ENCODE measurements at places on chromosomes 1 and 21.

DNA sequence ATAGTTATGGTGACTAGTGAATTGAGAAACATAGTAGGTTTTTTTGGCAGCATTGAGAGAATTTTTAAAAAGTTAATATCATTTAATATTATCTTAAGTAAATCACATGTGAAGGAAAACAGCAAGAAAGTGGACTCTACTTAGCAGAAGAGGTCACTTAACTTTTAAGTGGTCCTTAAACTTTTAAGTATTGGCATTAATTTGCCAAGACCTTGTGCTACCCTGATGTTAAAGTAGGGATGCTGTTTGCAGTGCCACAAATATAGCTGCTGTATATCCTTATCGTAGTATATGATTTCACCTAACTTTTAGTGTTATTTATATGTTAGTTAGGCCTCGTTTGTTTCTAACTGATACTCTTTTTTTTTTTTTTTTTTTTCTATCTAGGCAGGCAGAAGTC lies 40.2 kb downstream of the SMG7 start:
- DNase-seq, result no peak

GRCh38 chr1:44743211-44743610 lies 3.6 kb downstream of the KIF2C start:
- DNase-seq, result no peak

GRCh38 chr1:12532405-12533315 lies 85.3 kb downstream of the DHRS3 start:
- no peak for DNase-seq

DNA sequence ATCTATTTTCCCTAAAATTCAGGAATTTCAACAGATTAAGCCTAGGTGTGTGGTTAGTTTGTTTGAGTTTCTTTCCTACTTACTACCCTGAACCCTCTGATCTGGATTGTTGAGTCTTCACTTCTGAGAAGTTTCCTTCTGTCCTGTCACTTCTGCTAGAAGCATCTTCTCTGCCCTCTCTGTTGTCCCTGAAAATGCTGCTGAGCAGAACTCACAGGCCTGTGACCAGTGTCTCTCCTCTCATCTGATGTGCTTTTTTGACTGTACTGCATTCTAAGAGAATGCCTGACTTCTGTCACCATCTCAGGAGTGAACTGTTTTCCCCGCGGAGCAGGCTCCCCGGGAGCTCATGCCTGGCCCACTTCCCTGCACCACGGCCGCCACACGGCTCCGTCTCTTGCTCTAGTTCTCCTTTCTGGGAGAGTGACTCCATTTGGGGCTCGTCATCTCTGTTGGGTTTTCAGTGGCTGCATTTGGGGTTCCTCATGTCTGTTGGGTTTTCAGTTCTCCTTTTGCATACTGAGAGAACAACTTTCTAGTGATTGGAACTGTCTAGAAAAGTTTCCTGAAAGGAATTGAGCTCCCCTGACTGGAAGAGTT lies 77.9 kb downstream of the POFUT2 start:
- no peak for DNase-seq

GRCh38 chr1:33439662-33440061 lies 8.8 kb upstream of the PHC2 start:
- DNase-seq, result no peak

GRCh38 chr1:222306011-222306410 lies 241.9 kb downstream of the HHIPL2 start:
- DNase-seq, result no peak

DNA sequence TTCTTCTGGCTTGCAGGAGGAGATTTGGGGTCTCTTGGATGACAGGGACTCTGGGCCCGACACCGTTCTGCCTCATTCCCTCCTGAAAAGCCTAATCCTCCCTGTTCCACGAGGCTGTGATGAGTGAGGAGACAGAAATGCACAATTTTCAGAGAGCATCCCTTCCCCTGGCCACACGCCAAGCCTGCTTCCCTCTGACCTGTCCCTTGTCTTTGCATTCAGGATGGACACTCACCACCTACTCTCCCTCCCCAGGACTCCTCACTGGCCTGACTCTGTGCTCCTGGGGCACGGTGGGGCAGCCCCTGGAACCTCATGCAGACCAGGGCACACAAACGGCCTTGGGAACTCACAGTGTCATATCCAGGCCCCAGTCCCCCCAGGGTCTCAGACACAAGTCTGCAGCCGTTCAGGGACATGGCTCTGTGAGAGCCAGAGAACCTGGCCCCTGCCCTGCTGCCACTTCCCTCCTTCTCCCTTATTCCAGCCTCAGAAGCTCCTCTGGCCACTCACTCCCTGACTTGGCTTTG lies 3.5 kb upstream of the PRAMEF12 start:
- no peak for DNase-seq

- no peak for DNase-seq
Measured at GRCh38 chr1:97508653-97509218, 412.1 kb downstream of the DPYD start.

DNA sequence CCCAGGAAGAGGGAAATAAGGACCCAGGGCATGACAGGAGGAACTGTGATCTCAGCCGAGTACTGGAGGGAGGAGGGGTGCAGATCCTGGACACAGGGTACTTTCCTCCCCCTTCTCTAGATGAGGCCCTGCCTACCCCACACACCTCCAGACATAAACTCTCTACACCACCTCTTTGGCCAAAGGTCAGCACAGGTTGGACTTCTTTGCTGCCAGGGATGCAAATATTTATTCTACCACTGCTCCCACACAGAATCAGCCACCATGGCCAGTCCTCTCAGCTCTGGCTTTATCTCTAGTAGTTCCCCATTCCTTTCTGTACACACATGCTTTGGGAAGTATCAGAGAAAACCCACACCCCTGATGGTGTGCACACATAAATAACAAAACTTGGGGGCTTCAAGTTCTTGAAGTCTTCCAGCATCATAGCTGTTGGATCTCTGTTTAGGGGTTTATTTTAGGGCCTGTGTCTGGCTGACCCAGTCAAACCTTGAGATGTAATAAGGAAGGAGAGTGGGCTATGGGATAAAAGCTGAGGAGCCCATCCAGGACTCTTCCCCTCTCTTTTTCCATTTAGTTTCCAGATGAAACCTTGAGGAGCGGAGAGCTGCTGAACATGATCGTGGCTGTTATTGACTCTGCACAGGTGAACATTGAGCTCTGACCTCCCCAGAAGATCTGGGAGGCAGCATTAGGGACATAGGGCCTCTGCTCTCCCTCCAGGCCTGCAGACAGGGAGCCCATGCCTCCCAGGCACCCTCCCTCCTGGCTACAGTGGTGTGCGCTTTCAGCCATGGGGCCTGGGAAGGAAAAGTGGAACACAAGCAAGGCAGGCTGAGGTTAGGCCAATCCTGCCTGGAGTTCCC lies 6.7 kb upstream of the SLC27A3 start:
- no peak for DNase-seq

- DNase-seq, result no peak
Measured at GRCh38 chr21:17491716-17492414, 21.0 kb upstream of the CXADR start.

GRCh38 chr1:44147582-44147981 lies 6.2 kb upstream of the KLF18 start:
- no peak for DNase-seq

- no peak for DNase-seq
Measured at GRCh38 chr1:229941831-229942230, 125.2 kb upstream of the GALNT2 start.

DNA sequence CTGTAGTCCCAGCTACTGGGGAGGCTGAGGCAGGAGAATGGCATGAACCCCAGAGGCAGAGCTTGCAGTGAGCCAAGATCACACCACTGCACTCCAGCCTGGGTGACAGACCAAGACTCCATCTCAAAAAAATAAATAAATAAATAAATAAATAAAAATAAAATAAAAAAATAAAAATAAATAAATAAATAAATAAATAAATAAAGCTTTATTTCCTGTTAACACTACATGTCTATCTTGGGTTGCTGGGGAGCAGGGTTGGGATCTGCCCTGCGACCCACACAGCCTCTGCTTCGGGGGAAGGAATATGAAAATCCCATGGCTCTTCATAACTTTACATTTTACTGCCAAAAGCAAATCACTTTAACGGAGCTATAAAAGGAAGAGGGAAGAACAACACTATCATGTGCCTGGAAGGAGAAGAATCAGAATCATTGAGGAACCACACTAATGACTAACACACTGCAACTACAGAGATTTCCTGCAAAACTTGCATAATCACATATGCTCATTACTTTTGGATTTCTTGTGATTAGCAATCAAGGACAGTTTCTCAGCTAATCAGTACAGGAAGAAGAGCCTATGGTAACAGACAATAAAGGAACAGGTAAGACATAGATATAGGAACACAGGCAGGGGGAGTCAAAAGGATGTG lies 72.8 kb upstream of the CD55 start:
- no peak for DNase-seq

GRCh38 chr1:46643368-46643775 lies 24.8 kb downstream of the ATPAF1 start:
- DNase-seq, result no peak

DNA sequence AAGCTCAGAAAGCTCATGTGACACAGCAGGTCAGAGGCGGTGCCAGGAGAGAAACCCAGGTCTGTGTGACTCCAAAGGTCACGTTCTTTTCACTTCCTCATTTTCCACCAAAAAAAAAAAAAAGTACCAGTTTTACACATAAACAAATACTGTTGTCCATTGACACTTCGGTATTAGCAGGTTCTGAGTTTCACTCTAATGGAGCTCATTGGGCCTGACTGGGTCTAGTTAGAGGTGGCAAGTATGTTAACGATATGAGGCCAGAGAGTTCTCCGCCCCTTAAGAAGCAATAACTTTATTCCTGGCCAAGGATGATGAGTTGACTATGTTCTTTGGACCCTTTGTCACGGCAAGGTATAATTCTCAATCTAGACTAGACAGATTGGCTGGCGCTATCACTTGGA lies 30.0 kb upstream of the SDE2 start:
- no peak for DNase-seq

DNA sequence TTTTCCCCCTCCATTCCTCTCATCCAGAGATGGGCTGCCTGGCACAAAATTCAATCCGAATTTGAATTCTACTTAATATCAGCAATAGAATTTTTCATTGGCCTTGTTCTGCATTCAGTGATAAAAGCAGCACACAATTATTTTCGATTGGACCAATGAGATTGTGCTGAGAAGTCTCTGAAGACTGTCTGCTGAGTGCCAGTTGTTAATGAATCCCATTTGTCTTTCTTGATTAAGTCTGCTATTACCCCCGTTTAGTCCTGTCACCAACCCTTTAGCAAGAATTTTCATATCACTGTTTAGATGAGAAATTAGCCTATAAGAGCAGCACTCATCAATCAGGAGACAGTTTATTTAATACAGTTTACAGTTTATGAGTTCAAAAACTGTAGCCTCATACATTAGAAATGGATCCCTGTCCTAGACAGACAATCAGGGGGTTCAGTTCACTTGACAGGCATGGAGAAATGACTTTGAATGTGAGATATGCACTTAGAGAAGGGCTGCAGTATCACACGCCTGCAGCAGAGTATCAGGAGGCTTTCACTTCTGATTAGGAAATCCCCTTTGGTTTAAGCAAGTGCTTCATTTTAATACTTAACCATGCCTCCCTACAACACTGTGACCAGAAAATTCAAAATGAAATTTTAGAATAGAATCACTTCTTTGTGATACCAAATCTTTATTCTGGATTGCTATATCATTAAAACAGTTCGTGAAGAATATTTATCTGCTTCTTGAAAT lies 304.7 kb upstream of the PTBP2 start:
- no peak for DNase-seq

GRCh38 chr1:230976825-230977747 lies 1.6 kb downstream of the TTC13 start:
- no peak for DNase-seq

All from neuronal stem cell (in vitro differentiated cells).